ENCODE measurements at places on chromosomes 12 and 14.

DNA sequence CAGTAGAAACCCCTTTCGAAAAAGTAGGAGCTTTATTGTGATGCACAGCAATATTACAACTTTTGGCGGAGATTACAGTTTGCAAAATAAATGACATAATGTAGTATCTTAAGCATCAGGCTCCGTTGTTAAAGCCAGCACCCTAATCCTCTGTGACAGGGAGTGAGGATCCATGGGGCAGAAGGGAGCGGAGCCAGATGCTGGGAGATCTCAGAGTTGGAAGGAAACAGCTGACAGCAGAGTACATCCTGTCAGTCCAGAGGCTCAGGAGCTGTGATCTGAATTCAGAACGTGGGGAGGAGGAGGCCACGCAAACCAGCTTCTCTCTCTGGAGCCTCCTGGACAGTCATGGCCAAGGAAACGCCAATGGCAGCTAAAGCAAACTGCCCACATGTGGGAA is 55.7 kb downstream of the TMTC1 start:
- no peak for DNase-seq

GRCh38 chr12:54082397-54082892 is 28.8 kb downstream of the HOXC4 start:
- DNase-seq: no peak

DNA sequence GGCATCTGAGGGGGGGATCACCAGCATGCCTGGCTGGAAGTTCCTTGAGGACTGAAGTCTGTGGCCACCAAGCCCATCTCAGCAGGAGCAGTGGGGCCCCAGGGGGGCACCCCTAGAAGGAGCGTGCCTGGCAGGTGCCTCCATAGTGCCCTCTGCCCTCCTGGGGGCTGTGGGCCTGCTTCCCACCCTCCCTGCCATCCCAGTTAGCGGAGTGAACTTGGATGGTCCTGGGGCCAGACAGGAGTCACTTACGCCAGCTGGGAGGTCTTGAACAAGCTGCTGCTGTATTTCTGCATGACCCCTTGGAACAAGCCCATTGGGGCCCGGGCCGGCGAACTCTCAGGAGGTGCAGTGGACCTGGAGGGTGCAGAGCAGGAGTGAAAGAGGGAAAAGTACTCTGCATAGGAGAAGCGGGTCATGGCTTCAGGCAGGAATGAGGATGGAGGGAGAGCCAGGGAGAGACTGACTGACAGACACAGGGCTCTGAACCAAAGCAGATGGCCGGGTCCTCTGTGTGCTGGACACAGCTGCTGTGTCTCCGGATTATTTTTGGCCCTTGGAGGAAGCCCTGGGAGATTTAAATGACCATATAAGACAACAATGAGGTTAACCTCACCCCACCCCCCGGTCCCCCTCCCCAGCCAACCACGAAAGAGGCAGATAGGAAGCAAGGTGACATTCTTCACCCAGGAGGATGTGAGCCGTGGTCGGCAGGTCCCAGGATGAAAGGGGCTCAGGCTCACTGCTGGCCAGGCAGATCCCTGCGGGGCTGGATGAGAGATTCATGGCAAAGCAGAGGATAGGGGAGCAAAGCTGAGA is 19.6 kb downstream of the ASB2 start:
- no peak for DNase-seq

DNA sequence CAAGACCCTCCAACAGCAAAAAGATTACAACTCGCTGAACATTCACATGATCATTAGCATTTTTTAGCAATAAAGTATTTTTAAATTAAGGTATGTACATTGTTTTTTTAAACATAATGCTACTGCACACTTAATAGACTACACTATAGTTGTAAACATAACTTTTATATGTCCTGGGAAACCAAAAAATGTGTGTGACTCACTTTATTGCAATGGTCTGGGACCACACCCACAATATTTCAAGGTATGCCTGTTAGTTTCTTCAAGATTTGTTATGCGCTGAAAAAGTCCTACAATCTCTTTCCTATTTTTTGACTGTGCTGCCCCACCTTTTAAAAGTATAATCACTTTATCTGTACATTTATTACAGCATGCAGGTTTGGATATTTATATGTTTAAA is 30.4 kb upstream of the PCNX4 start:
- DNase-seq: no peak

DNA sequence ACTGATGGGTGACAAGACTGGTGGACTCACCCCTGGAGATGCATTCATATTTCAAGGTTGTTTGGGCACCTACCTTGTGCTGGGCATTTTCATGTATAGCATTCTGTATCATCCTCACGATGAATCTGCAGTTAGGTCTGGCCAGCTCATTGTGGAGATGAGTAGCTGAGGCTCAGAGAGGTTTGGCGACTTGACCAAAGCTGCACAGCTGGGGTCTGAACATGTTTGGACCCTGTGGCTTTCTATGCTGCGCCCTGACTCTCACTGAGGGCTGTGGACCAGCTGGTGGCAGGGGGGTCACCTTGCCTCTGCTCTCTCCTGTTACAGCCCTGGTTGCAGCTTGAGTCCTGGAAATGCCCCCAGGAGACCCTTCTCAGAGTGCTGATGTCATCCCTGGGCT is 24.9 kb upstream of the CCDC63 start:
- no peak for DNase-seq

Data from KBM-7 (cell line).